ENCODE measurements at places on chromosomes 3 and 15.
A peak's percentile ranks its signal among the peaks of the same experiment; 100 is the strongest.

- DNase-seq: peak; percentile 48
These were observed 106.3 kb downstream of the ZBTB20 start for GRCh38 chr3:115040673-115041286.

DNA sequence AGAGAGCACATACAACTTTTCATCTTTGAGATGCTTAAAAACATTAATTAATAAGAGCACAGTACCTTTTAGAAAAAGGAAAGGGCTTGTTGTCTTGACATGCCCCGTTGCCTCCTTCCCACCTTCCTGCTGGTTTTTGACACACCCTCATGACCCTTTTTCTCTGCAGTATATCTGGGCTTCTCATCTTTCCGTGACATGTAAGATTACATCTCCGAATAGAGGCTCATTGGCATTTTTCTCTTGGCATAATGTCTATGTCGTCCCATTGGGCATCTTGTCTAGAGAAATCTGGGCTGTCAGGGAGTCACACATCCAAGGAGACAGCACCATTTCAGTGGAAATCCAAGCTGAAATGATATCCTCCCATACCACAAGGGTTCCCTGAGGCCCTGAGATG, 64.1 kb downstream of the LRTM1 start:
- no peak for DNase-seq

DNA sequence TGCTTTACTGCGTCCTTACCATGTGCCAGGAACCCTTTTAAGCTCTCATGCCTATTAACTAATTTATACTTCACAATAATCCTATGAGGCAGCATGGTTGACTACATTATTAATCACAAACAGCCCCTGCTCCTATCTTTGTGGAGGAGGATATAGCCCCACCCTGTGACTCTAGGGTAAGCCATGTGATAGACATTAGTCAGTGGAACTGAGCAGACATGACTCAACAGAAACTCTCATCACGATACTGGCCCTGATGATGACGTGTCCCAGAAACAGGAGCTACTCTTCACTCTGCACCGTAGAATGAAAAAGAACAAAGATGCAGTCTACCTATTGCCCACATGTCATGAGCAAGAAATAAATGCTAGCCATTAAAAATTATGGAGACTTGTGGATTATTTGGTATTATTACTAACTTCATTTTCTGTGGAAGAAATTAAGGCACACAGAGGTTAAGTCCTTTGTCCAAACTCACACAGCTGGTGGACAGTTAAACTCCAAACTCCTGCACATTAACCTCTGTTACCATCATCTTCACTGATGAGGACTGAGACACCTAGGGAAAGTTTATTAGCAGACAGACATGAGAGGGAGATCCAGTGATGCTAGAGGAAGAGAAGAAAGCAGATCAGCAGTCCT, 51.2 kb downstream of the CFAP20DC start:
- DNase-seq: peak; percentile 95

DNA sequence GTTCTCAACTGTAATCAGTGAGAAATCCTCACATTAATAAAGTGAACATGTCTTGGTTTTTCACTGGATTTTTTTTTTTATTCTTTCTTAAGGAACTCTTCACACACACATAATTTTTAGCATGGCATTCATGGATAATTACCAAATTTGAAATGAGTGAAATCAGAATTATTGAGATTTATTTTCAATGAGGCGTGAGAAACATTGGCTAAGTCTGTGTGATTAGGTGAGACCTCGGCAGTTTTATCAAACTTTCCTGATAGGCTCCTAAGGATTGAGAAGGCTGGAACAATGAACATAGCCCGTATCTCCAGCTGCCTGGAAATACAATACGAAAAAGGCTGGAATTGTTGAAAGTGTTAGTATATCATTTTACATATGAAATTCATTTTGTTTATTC, 35.5 kb downstream of the MDFIC2 start:
- no peak for DNase-seq

GRCh38 chr3:46640927-46641326, 28.6 kb downstream of the FAM240A start:
- DNase-seq: no peak

DNA sequence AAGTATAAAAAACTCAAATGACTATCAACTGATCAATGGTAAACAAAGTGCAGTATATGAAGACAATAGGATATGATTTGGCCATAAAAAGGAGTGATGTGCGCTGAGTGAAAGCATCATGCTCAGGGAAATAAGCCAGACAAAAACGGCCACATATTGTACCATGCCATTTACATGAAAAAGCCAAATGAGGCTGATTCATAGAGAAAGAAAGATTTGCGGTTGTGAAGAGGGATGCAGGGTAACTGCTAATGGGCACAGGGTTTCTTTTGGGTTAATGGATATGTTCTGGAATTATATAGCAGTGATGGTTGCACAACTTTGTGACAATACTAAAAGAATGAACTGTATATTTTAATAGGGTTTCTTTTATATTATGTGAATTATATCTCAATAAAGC, 877.2 kb upstream of the CFAP20DC start:
- no peak for DNase-seq

DNA sequence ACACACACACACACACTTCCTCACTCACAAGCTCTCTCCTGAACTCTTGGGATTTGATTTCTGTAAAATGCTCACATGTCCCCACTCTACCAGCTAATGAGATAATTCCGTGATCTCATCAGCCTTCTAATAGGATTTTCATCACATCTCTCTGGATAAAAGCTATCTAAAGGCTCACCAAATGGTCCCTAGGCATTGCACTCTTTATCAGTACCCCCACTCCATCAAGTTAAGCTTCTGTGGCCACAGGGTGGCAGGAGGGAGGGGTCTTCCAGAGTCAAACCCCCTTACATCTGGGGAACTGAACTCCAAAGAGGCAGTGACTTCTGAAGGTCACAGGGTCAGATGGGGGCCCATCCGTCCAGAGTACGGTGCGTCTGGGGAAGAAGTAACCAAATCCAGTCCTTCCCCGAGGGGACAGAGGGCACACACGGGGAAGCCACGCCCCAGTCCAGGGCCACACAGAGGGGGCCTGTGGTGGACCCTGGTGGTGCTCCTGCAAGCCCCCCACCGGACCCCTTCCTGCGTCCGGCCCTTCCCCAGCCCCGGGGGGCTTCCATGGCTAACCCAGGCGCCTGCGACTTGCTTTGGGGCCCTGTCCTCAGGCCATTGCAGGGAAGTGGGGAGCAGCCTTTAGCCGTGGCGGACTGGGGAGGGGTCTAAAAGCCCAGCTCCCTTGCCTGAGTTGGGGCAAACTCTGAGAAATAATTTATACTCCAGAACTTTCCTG, 25.5 kb downstream of the CPN2 start:
- no peak for DNase-seq

GRCh38 chr15:64905119-64905831, 6.4 kb upstream of the ANKDD1A start:
- no peak for DNase-seq

- DNase-seq: peak; percentile 29
These were observed 7.2 kb downstream of the CHCHD6 start for GRCh38 chr3:126711121-126711760.

DNA sequence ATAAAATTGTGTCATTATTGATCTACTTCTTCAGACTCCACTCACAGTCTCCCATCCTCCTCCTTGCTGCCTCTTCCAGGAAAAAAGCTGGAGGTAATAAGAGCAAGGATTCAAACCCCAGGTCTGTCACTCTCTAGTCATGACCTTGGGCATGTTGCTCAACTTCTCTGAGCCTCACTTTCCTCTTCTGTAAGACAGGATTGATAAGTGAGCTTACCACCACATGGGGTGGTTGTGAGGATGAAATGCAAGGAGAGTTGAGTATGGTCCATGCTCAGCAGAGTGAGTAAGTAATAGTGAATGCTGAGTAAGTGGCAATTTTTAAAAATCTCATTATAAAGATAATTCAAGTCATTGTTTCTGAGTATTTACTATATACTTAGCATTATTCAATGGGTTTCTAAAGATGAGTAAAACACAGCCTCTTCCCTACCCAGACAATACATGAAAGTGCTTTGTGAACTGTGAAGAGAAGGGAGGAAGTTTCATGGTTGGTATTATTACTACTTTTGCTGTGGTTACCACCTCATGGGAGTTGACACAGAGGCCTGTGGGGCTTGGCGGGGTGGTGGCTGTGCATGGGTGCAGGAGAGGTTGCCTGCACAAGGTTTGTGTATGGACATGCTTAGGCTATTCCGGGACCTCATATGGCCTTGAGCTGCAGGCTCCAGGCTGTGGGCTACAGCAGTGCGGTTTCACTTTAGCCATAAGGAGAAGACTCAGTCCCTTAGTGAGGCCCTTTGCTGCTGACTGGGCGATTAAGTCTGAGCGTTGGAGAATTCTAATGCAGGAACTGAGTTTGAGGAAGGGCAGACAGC, 30.0 kb downstream of the SLC6A11 start:
- no peak for DNase-seq

GRCh38 chr3:88807491-88808105, 299.8 kb upstream of the EPHA3 start:
- peak; percentile 23 for DNase-seq

DNA sequence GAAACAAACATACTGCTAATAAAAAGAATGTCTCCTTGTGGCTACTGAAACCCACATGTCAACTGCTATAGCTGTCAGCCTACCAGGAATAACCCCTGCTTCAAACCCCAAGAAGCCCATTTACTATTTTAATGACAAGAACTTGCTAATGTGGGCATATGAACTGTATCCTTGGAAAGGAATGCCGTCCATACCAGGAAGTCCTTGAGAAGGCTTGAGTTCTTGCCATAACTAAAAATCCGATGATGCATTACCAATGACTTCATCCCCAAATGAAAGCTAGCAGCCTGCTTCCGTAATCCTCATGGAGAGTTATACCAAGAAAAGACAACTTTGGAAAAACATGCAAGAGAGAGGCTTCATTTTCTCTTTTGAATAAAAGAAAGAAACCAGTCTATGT, 34.8 kb downstream of the MINDY4B start:
- DNase-seq: peak; percentile 36

- no peak for DNase-seq
These were observed 211.5 kb upstream of the SEMA6D start for GRCh38 chr15:47505712-47506328.

DNA sequence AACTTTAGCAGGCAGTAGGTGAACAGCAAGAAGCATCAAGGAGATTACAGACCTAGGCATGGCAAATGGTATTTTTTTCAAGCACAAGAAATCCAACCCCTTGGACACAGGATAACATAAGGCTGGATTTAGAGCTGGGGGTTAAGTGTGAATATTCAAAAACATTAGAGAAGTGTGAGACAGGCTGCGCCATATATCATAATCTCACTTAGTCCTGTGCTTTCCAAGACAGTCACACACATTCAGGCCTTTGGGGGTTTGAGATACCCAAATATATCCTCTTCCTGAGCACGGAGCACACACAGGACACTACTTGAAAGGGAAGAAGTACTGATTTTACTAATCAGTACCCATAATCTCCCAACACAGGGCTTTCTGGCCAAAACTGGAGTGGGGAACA, 83.0 kb upstream of the CLDN18 start:
- DNase-seq: no peak

DNA sequence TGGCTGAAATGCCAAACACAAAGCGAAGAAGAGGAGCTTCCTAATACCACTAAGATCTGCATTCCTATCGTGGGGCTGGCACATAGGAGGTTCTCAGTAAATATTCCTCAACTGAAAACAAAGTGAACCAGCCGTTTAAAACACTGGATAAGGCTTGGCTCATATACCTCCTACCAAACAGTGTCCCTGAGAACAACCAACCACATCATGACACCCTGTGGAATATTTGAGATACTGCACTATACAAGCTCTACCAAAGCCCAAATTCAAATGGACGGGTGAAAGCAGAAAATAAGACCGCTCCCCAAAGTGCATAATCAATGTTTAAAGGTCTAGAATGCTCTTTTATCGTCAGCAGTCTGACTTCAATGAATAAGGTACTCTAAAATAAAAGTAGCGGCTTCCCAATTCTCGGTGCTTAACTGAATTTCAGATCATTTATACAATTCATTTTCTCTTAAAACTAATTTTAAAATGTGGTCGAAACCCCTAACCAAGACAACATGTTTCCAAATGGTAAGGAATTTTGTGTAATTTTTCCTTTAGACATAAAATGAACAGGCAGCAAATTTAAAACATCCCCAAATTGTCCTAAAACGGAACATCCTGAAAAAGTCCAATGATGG, 425.8 kb downstream of the ERC2 start:
- DNase-seq: peak; percentile 42

DNA sequence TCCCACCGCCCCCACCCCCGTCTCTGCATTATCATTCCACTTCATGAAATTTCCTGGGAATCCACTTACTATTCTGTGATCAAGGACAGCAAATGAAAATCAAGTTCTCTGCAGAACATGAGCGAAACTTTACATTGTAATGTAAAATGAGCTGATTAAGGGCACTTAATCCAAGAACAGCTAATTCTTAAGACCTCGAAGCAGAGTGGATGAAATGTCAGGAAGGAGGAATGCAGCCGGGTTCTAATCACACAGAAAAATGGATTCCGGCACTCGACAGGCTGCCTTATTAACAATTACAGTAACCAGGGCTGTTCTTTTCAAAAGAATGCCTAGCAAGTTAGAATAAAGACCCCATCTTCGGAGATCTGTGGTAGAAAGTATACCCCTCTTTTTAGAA, 57.5 kb downstream of the RFTN1 start:
- DNase-seq: no peak

DNA sequence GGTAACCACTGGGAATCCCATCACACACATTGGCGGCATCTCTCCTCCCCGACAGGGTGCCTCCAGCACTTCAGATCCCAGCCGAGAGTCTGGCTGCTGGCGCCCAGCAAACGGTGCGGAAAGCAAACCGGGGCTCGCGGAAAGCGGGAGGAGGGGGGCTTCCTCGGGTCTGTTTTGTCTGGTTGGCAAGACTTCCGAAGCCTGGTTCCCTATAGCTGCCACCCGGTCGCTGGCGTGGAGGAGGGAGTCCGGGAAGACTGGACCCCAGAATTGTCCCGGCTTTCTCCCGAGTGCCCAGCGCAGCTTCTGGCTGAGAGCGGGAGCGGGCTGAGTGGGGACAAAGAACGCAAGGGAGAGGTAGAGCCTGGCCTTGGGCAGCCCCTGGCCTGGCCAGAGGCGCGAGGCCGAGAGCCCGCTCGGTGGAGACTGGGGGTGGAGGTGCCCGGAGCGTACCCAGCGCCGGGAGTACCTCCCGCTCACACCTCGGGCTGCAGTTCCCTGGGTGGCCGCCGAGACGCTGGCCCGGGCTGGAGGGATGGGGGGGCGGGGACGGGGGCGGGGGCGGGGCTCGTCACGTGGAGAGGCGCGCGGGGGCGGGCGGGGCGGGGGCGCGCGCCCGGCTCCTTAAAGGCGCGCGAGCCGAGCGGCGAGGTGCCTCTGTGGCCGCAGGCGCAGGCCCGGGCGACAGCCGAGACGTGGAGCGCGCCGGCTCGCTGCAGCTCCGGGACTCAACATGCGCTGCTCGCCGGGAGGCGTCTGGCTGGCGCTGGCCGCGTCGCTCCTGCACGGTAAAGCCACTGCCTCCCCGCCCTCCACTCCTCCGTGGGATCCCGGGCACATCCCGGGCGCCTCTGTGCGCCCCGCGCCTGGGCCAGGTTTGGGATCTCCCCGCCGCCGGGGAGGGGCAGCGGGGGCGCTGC, at the start of gene CHRNA7:
Gene CHRNA7 (plus strand): TSS at position 654 of the 920 bp plus-strand sequence. CDS start 80 bp downstream, at position 734.
- DNase-seq: peak; percentile 26

DNA sequence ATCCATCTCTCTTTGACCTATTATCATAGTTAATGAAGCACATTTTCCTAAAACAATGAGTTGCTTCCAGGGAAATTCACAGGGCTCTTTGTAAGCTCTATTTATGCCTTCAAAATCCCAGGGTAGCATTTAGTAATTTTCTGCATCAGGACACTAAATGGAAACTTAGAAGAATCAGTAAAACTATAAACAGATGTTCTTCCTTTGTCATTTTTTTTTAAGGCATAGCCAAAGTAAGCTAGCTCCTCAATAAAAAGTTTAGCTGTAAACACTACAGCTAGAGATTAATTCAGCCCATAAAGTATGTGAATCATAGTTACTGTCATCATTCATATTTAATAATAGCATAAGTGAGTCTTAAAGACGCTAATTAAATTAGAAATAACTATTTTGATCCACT, 79.3 kb downstream of the RPL22L1 start:
- no peak for DNase-seq

Data from HT1080 (cell line).